HS-27A (cell line): ENCODE measurements at places on chromosomes 11 and 22.
A peak's percentile ranks its signal among the peaks of the same experiment; 100 is the strongest.

DNA sequence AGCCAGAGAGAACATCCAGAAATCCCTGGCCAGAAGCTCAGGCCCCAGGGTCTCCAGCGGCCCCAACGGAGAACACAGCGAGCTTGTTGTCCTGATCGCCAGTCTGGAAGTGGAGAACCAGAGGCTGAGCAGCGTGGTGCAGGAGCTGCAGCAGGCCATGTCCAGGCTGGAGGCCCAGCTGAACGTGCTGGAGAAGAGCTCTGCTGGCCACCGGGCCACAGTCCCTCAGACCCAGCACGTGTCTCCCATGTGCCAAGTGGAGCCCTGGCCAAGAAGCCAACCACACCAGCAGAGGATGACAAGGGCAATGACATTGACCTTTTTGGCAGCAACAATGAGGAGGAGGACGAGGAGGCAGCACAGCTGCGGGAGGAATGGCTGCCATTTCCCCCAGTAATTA is 20.6 kb upstream of the SCGB1D1 start:
- no peak for DNase-seq

GRCh38 chr22:35510481-35510934 is 30.1 kb upstream of the RASD2 start:
- DNase-seq: no peak

DNA sequence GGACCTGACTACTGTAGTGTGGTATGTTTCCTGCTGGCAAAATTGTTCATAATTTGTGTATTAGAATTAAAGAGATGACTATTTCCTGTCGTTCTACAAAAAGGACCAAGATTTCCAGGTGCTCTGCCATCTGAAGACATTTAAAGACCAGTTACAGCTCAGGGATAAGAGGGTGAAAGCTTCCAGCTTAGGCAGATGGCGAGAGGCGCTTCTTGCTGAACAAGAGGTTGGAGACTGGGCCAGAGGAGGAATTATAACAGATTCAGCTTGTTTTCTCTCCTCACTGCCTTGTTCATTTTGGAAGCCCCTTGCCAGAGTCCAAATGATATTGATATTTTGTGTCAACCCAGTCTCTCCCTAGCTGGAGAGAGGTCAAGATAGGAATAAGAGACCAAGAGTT is 23.1 kb upstream of the NNMT start:
- DNase-seq: no peak

DNA sequence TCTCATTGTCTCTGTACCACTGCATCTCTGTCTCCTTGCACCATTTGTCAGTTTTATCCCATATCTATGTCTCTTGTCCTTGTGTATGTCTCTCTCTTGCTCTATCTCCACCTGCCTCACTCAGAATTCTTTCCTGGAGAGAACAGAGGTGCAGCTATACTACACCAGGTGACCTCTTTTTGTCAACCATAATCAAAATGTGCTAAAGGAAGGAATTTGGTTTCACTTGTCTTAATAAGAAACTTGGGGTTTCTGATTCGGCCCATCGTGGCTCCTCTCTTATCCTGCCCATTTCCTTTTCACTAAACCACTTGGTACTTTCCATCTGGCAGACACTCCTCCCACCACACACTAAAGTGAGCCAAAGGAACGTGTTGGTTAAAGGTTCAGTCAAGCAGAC is 2.0 kb upstream of the C11orf42 start:
- DNase-seq: no peak

GRCh38 chr22:20268279-20269012 is at the start of gene RTN4R:
Gene RTN4R (minus strand): TSS chr22:20268318. CDS start chr22:20268092, 226 bp downstream.
- no peak for DNase-seq

DNA sequence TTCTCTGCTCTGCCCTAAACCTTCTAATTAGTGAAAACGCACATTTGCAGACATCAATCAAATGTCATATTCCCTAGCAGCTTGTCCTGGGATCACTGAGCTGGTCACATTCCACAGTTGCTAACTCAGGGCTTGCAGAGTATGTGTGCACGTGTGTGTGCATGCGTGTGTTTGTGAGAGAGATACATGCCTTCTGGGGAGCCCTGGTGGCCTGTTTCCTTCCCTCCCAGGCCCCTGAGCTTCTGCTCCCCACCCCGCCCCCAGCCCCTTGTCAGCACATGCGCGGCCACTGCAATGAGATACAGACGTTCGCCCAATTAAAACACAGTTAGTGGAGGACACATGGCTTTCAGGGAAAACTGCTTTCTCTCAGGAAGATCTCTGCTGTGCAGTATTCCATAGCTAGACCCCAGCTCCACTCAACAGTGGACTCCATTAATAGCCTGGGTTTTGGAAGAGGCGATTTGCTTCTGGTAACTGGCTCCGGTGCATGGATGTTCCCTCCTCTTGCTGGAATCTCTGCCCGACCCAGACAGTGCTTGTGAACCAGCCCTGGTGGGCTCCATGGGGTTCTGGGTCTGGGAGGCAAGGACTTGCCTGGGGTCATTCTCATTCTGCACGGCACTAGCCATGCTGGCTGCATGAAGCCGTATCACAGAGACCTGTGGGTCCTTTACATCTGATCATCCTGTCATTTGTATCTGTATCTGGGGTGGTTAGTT is 17.7 kb downstream of the LRP5 start:
- no peak for DNase-seq

DNA sequence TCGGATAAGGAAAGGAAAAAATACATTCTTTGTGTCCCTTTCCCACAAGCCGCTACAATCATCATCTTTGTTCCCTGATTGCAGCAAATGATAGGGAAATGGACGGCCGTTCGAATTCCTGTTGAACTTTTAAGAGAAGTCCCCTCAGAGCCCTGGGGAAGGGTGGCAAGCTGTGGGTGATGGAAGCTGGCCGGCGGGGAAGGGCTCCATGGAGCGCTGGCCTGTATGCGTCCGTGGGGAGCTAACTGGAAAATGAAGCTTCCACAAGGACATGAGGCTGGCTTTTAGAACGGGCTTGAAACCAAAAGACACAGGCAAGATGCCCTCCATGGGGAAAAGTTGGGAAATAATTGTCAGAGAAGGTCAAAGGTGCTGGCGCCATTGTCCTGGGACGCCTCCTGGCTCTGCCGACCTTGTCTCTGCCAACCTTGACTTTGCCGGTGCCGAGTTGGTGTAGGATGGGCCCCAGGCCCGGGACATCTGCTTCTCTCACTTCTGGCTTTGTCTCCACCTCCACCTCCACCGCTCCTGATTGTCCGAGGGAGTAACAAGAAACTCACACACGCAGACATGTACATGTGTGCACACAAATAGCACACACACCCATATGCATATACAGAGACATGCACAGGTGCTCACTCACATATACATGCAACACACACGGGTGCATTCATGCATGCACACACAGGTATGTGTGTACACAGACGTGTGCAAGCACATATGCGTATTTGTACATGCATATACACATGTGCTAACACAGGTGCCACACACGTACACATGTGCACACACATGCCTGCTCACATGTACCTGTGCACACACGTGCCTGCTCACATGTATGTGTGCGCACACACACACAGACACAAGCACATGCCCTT is 14.5 kb upstream of the PPARA start:
- no peak for DNase-seq

GRCh38 chr11:93585758-93586157 is 42.6 kb upstream of the SMCO4 start:
- DNase-seq: no peak

DNA sequence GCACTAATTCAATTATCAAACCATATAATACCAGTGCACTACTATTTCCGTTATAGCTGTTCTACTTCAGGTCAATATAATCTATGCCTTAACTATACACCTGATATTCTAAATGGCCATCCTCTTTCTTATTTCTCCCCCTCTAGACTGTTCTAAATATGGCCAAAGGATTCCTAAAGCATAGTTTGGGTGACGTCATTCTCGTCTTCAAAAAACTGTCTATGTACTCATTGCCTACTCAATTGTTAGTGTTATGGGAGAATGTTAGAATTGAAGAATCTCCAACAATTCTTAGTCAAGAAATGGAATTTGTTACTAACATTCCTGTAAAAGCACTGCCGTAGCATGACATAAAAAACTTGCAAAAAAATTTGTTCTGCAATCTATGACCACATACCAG is 431.1 kb upstream of the ANO3 start:
- DNase-seq: no peak

DNA sequence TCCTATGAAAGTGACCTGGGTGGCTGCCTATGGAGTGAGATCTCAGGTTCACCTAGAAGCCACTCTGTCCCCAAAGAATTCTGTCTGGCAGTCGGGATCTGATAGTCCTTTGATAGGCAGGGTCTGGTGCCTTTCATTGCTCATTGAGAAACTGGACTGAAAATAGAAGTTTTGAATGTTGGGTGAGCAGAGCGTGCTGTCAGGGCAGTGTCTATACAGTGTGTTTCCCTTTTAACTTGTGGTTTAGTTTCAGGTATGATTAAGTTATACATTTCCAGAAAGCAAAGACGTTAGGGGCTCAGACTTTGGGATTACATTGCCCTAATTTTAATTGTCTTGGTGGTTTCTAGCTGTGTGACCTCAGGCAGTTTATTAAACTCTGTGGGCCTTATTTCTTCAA is 111.3 kb upstream of the PAX6 start:
- DNase-seq: no peak

- DNase-seq: no peak
Measured at GRCh38 chr11:12882670-12883069, 126.4 kb upstream of the RASSF10 start.

DNA sequence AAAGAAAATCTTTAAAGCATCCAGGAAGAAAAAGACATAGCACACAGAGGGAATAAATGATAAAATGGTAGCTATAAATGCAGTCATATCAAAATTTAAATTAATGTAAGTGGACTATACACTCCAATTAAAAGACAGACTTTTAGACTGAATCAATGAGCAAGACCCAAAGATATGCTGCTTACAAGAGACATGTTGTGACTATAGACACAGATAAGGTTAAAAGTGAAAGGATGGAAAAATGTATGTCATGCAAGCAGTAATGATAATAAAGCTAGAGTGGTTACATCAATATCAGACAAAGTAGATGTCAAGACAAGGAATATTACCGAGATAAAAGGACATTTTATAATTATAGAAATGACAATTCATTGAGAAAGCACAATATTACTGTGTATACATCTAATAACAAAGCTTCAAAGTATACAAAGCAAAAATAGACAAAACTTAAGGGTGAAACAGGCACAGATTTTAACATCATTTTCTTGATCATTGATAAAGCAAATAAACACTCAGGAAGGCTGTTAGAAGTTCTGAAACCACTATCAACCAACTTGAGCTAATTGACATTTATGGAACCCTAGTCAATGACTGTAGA is 22.8 kb upstream of the MUC5AC start:
- no peak for DNase-seq

GRCh38 chr22:26718905-26719304 is 61.5 kb downstream of the MIAT start:
- peak; percentile 93 for DNase-seq

DNA sequence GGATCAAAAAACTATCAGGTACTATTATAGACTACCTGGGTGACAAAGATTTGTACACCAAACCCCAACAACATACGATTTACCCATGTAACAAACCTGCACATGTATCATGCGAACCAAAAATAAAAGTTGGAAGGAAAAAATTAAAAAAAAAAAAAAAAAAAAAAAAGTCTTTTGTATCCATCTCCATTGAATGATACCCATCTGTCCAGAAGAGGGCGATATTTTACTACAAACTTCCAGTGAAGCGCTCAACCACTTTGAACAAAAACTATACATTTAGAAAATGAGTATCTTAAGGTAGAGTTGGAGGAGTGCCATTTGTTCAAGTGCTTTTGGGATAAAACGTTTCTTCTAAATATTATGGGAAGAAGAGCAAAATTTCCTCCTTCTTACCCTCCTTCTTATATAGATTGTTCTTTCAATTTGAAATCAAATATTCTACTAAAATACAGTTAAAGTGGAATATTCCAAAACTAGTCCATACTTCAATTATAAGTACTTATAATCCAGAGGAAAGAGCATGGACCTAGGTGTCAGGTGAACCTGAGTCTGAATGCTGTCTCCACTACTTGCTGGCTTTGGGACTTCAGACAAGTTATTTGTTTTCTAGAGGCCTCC is 23.3 kb downstream of the ARL14EP start:
- peak; percentile 33 for DNase-seq

GRCh38 chr11:103850419-103851165 is 185.8 kb upstream of the DDI1 start:
- DNase-seq: no peak

- DNase-seq: peak; percentile 47
Measured at GRCh38 chr11:27907530-27907929, 200.4 kb downstream of the KIF18A start.

DNA sequence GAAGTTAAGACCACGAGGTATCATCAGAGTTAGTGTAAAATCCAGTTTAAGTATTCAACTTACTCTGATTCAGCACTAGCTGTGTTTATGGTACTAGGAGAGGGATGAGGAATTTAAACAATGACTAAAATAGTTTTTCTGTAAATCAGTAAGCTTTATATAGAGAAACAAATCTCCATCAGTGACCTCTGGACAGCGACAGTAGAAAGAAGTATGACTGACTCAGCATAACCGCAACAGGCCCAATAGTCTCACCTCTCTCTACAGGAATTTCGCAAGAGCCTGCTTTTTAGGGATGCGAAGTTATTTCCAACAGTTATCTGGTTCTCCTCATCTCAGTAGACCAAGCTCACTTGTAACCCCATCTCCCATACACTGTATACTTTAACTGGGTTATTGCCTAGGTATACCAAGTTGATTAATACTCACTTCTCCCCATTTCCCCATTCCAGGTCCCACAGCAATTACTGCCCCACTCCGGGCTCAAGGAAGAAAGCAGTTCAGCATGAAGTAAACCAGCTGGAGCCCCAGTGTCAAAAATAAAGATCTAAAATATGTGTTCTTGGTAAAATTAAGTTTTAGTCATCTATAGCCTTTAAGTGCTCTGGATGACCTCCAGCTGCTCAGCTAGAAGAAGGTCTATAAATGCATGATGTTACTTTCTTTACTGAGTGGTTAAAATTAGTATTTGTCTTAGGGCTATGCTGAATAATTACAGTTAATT is 770.6 kb upstream of the CCDC90B start:
- no peak for DNase-seq

- DNase-seq: no peak
Measured at GRCh38 chr11:65834202-65834601, 439 bp downstream of the SNX32 start.

DNA sequence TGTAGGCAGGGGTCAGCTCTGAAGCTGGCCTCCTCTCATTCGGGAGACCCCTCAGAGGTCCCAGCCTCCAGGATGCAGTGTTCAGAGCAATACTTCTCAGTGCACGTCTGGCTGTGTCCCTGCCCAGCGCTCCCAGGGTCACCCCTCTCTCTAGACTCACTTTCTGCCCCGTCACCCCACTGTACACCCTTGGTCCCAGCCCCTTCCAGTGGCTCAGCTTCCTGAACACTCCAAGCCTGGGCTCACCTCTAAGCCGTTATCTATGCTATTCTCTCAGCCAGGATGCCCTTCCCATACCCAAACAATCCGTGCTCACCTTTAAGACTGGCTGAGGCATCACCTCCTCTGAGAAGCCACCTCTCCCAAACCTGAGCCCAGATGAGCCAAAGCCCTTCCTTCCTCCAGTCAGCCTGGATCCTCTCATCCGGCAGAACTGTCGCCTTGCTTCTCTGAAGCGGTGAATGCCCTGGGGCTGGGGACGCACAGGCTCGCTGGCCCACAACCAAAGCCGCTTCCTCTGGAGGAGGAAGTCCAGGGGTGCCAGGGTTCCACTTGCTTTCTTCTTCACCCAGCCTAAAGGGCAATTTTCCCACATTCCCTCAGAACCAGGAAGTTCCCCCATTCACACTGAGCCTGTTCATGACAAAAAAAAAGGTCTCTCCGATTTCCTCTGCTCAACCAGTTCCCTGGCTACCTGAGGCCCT is 13.7 kb upstream of the CDKN1C start:
- DNase-seq: no peak
